Midbrain (tissue), 1 donor: ENCODE measurements at places on chromosomes 4 and X.

- no peak for DNase-seq
These were observed 9.5 kb downstream of the CSTF2 start for GRCh38 chrX:100829730-100830129.

GRCh38 chr4:186348433-186348832 lies 82.4 kb downstream of the F11 start:
- no peak for DNase-seq

GRCh38 chr4:35506161-35506560 lies 738.2 kb downstream of the ARAP2 start:
- DNase-seq: no peak

DNA sequence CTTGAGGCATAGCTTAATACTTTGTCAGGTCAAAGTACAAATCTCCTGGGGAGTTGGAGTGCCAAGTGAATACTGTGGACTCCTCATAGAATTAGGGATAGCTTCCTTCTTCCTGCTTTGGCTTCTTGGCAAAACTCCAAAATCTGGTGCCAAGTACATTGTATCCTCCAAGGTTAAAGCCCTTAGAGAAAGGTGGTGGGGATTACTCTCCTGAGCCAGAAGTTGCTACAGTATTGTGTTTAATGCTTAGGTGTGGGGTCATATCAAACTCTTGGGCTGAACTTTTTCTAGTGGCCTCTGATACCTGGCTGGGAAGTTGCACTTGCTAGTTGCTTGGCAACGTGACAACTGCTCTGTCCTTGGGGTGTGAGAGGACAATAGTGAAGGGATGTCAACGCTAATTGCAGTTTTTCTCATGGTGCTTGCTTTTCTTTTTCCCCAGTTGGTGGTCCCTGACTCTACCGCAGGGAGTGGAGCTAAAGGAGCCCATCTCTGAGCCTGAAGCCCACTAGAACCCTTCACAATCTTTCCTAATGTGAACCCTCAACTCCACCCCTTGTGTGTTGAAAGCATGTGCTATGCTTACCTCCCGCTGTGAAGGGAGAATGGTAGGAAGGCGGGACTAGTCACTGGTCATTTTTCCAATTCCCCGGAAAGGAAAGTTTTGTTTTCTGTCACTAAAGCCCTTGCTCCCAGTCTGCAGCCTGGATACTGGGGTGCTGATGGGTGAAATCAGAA lies 35.5 kb downstream of the DLG3 start:
- DNase-seq: no peak

DNA sequence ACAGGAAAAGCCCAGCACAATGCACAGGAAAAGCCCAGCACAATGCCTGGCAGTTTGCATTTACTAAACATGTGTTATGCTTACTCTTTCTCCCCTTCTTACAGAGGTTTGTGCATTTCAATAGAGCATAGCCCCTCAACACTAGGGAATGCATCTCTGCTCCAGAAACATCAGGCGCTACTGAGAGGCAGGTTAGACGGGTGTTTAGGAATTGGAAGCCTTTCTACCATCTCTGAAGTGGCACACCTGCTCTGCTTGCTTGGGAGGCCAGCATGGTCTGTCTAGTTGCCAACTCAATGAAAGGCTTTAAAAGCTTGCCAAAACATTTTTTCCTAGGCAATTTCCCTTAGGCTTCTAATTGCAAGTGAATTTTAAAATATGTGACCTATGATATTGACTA lies 55.7 kb downstream of the GRID2 start:
- no peak for DNase-seq

DNA sequence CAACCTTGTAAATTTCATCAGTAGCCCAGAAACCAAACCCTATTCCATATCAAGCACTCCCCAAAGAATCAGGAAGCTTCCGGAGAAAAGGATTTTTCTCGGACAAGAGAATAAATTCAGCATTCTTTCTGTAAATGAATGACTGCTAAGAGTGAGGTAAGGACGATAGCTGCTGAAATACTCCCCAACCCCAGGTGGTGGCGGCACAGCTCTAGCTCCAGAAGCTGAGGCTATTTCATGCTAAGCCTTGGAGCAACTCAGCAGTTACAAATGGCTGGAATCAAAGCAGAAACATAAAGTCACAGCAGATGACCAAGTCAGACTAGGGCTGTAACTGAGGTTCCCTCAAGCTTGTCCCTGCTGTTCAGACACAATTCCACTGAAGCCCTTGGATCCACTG lies 13.9 kb upstream of the PCDH19 start:
- DNase-seq: no peak
